T-helper 2 cell treated with Interferon-gamma antibody and Interleukin-4, amounts not matched to agents 100 ng/mL and 5 ng/mL, for 36 hours (primary cell): ENCODE measurements at places on chromosomes 11 and 22. TPM values are rescaled to one million over a fixed set of nuclear protein-coding genes. Genes with fewer than 3 reads are reported as not detected.

HEPHL1 gene
- not detected in 2 replicates for total RNA-seq

PPME1 gene
- 29.7 and 33.7 TPM in 2 replicates for total RNA-seq

MS4A3 gene
- not detected in 2 replicates for total RNA-seq

ELFN2 gene
- total RNA-seq: 0.07 and 0.20 TPM in 2 replicates

FXYD2 gene
- total RNA-seq: 0.84 and 1.3 TPM in 2 replicates

SCGB1D2 gene
- total RNA-seq: not detected in 2 replicates

TST gene
- 7.2 and 7.5 TPM in 2 replicates for total RNA-seq

TMEM121B gene
- total RNA-seq: 0.09 TPM in 2 replicates

APLNR gene
- not detected in 2 replicates for total RNA-seq

INPP5J gene
- 0.30 TPM in 1 of 2 replicates, not detected in the other for total RNA-seq

XKR3 gene
- total RNA-seq: 0.16 TPM in 1 of 2 replicates, not detected in the other

ROBO4 gene
- 0.11 and 0.20 TPM in 2 replicates for total RNA-seq

WT1 gene
- total RNA-seq: not detected in 2 replicates

MMP13 gene
- total RNA-seq: not detected in 2 replicates

C11orf86 gene
- not detected in 2 replicates for total RNA-seq

ABTB2 gene
- total RNA-seq: 4.6 and 5.0 TPM in 2 replicates

FAM180B gene
- 0.18 and 0.20 TPM in 2 replicates for total RNA-seq

OR52A1 gene
- total RNA-seq: not detected in 2 replicates

SERHL2 gene
- 0.86 and 1.0 TPM in 2 replicates for total RNA-seq

KDM4F gene
- total RNA-seq: not detected in 2 replicates

APOBEC3A gene
- 0.68 TPM in 1 of 2 replicates, not detected in the other for total RNA-seq

TMPRSS5 gene
- 0.48 and 0.66 TPM in 2 replicates for total RNA-seq

RAG2 gene
- not detected in 2 replicates for total RNA-seq

OR51E2 gene
- total RNA-seq: not detected in 2 replicates

MYEOV gene
- total RNA-seq: not detected in 2 replicates

MS4A2 gene
- not detected in 2 replicates for total RNA-seq

PGM2L1 gene
- 8.5 and 11.4 TPM in 2 replicates for total RNA-seq

GSTT2B gene
- not detected in 2 replicates for total RNA-seq

CLDN5 gene
- 0.16 and 0.30 TPM in 2 replicates for total RNA-seq

TCN2 gene
- total RNA-seq: 0.57 and 1.00 TPM in 2 replicates

SPDYC gene
- not detected in 2 replicates for total RNA-seq

OR8D1 gene
- total RNA-seq: not detected in 2 replicates

BLID gene
- not detected in 2 replicates for total RNA-seq

LIN7C gene
- total RNA-seq: 23.7 and 23.8 TPM in 2 replicates

TBX10 gene
- total RNA-seq: not detected in 2 replicates

ZPR1 gene
- total RNA-seq: 66.1 and 67.8 TPM in 2 replicates

RBM4B gene
- total RNA-seq: 20.2 and 20.5 TPM in 2 replicates

MRGPRE gene
- total RNA-seq: not detected in 2 replicates

PATE3 gene
- total RNA-seq: not detected in 2 replicates

RFPL3 gene
- not detected in 2 replicates for total RNA-seq

PATE2 gene
- total RNA-seq: not detected in 2 replicates

KIF18A gene
- total RNA-seq: 27.4 and 28.9 TPM in 2 replicates

RIMBP3B gene
- total RNA-seq: 0.11 and 0.23 TPM in 2 replicates
